NB4 (cell line): ENCODE measurements at places on chromosomes 16 and 17.

GRCh38 chr17:59798111-59798510 lies 90.7 kb downstream of the VMP1 start:
- DNase-seq, result no peak

GRCh38 chr17:77118251-77118928 lies 22.4 kb upstream of the SEC14L1 start:
- no peak for DNase-seq

DNA sequence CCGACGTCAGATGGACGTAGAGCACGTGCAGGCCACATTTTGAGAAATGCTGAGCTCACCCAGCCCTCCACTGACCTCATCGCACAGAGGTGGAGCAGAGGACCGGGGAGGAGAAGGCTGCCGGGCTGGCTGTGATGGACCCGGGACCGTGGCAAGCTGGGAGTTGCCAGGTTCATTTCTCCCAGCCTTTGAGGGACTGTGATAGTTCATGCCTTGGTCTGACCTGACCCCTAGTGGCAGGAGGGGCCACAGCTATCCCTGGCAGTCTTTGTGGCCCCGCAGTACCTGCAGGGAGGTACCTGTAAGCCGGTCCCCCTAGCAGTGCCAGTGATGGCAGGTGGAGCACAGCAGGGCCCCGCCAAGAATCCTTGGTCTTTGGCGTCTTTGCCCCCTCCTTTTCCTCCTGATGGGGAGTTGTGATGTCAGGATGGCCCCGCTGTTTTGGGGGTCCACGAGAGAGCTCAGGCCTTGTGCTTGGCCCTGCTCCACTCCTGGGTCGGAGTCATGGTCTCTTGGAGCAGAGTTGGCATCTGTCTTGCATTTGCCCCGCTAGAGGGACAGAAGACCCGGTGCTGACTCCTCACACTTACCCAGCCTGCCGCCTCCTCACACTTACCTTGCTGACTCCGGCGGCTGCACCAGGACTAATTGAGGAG lies 50.4 kb downstream of the OR1D5 start:
- DNase-seq, result peak; percentile 55

GRCh38 chr17:28740406-28741357 lies 3.1 kb upstream of the TRAF4 start:
- DNase-seq, result no peak

DNA sequence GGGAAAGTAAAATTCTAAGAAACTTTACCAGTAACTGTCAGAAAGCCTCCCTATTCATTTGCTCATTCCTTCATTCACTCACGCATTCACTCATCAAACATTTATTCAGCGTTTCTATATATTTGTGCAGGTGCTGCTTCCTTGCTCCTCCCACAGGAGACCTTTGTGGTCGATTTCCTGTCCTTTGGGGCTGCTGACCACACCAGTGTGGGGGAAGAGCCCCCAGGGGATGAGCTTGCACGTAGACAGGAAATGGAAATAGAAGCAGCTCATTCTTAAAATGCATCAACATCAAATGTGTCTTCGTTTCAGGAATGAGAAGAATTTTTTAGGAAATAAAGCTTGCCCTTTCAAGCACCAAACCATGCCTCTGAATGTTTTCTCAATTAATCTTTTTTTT lies 9.6 kb downstream of the PIK3R6 start:
- DNase-seq, result peak; percentile 90

DNA sequence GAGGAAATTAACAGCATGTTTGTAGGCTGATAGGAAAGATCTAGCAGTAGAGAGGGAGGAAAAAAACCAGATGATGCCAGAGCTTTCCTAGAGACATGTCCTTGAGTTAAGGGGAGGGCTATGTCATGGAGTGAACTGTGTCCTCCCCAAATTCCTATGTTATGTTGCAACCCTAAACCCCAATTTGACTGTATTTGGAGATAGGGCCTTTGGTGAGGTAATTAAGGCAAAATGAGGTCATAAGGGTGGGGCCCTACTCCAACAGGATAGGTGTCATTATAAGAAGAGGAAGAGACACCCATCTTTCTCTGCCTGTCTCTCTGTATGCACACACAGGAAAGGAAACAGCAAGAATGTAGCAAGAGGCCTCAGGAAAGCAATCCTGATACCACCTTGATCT lies 195.3 kb upstream of the AXIN2 start:
- no peak for DNase-seq
